Activated CD4-positive, CD25-positive, alpha-beta regulatory T cell treated with anti-CD3 and anti-CD28 coated beads, Interleukin-2, amount 50 U/mL, for 24 hours (primary cell): ENCODE measurements at places on chromosomes 2 and 18.

DNA sequence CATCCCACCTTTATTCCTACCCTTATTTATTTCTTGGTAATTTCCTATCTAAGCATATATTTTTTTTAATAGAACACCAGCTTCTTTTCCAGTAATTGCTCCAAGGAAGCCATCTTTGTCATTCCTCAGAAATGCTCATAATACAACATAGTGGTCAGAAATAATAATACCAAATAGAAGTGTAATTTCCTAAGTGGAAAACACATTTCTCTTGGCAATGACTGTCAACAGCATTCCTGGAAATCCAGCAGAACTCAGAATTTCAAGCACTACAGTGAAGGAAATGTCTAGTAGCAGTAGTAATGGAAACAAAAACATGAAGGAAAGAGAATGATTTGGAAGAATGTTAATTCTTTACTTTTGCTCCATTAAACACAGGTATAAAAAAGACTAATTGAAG lies 56.6 kb downstream of the GDF7 start:
- ATAC-seq: no peak

- no peak for ATAC-seq
Measured at GRCh38 chr18:57270156-57270555, 82.2 kb upstream of the ST8SIA3 start.

GRCh38 chr2:186098821-186099220 lies 360.2 kb downstream of the FSIP2 start:
- ATAC-seq: no peak

GRCh38 chr2:204881655-204882054 lies 336.4 kb downstream of the PARD3B start:
- peak; percentile 80 for ATAC-seq

GRCh38 chr18:57347784-57348183 lies 4.6 kb upstream of the ST8SIA3 start:
- no peak for ATAC-seq

GRCh38 chr2:27241761-27242613 lies 20.9 kb downstream of the SLC30A3 start:
- ATAC-seq: no peak

DNA sequence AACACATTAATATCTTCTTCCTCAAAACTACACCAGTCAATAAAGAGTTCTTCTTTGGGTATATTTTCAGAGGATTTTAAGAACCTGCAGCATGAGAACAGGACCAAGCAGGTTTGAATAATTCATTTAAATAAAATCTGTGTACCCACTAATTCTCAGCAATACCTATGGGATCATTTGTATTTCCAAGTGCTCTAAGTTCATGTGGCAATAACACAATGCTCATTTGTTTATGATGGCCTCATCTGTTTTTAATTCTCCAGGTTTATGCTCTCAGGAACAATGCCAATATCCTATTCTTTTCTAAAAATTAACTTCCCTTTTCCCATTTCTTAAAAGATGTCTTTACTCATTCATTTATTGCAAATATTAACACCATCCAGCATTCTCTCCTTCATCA lies 264.7 kb downstream of the METTL4 start:
- no peak for ATAC-seq

GRCh38 chr2:36578343-36579296 lies 19.3 kb downstream of the FEZ2 start:
- peak; percentile 72 for ATAC-seq

GRCh38 chr2:19120941-19121750 lies 237.3 kb downstream of the OSR1 start:
- no peak for ATAC-seq

- no peak for ATAC-seq
Measured at GRCh38 chr2:168766600-168766999, 35.8 kb upstream of the NOSTRIN start.

DNA sequence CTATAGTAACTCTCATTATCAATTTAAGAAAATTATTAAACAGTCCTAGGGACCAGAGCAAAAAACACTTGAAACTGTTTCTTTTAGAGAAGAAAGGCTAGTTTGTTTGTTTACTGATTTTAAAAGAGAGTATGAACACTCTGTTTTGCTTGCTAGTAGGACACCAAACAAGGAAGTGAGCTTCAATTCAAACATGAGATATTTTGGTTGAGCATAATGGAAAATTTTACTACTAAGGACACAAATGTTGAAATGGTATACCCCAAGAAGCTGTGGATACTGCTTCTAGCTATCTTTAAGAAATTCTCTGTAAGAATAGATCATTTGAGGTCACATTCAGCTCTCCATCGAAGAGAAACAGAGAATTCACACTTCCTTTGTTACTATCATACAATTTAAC lies 216.3 kb upstream of the SMAD7 start:
- ATAC-seq: no peak
